Liver (tissue), 10 donors: ENCODE measurements at places on chromosomes 2 and 18. TPM values are rescaled to one million over a fixed set of nuclear protein-coding genes. Genes with fewer than 3 reads are reported as not detected.

Gene EGR4
- polyA plus RNA-seq = 0.02 TPM

- DNase-seq = no peak
These were observed 386.3 kb upstream of the CHAC2 start for GRCh38 chr2:53381271-53381670.

Gene ZAP70
- polyA plus RNA-seq = 1.2 TPM

Gene GREB1L
- 1.2 TPM for polyA plus RNA-seq

- no peak for DNase-seq
These were observed 146.9 kb downstream of the TDRD15 start for GRCh38 chr2:21270708-21271122.

GRCh38 chr2:233799087-233799665, 21.0 kb downstream of the MROH2A start:
- DNase-seq = no peak

GRCh38 chr2:237623428-237624403, 3.7 kb upstream of the LRRFIP1 start:
- DNase-seq = no peak

Gene FLACC1
- 1.0 TPM for polyA plus RNA-seq

Gene GPR75
- 0.21 TPM for polyA plus RNA-seq

DNA sequence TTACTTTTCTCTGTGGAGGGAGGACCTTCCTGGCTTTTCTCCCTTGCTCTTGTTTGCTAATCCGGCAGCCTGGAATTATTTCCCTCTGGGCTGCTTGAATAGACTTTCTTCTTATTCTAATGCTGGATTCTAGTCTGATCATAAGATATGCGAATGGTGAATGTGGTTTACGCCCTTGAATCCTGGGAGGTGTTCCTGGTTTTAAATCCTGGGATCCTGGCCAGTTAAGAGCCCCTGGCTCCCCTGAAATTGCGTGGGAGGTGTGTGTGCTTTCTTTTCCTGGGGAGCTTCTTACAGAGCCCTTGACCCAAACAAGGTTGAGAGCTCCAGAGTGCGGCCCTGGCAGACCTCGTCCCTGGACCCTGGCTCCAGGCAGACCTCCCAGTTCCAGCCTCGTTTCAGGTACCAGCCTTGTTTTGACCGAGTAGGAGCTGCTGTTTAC, 2.8 kb downstream of the SH3BP4 start:
- no peak for DNase-seq
